ENCODE measurements at places on chromosomes 3 and 15.

- no peak for DNase-seq
Measured at GRCh38 chr15:47786371-47786770, 69.1 kb downstream of the SEMA6D start.

- DNase-seq = no peak
Measured at GRCh38 chr3:108669208-108669607, 79.7 kb downstream of the DZIP3 start.

- DNase-seq = no peak
Measured at GRCh38 chr15:66842710-66843441, 140.8 kb downstream of the SMAD6 start.

DNA sequence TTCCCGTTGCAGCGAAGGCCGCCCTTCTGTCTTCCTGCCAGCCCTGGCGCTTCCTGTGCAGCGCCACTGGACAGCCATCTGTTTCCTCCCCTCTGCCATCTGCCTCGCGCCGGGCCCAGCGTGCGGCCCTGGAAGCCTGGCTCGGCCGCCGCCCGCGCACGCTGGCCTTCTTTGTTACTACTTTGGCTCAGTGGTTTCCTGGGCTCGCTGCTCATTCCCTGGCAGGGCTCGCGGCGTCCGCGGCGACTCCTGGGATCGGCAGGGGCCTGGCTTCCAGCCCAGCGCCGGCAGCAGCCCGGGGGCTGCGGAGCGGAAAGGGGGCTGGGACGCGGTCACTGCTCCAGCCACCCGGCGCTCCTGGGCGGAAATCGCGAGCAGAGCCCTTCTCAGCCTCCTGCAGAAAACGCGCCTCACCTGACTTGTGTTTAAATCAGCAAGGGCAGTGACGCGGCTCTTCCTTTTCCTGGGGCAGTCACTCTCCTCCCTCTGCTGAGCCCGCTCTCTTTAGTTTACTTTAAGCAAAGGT is 10.0 kb downstream of the CMTM7 start:
- no peak for DNase-seq

DNA sequence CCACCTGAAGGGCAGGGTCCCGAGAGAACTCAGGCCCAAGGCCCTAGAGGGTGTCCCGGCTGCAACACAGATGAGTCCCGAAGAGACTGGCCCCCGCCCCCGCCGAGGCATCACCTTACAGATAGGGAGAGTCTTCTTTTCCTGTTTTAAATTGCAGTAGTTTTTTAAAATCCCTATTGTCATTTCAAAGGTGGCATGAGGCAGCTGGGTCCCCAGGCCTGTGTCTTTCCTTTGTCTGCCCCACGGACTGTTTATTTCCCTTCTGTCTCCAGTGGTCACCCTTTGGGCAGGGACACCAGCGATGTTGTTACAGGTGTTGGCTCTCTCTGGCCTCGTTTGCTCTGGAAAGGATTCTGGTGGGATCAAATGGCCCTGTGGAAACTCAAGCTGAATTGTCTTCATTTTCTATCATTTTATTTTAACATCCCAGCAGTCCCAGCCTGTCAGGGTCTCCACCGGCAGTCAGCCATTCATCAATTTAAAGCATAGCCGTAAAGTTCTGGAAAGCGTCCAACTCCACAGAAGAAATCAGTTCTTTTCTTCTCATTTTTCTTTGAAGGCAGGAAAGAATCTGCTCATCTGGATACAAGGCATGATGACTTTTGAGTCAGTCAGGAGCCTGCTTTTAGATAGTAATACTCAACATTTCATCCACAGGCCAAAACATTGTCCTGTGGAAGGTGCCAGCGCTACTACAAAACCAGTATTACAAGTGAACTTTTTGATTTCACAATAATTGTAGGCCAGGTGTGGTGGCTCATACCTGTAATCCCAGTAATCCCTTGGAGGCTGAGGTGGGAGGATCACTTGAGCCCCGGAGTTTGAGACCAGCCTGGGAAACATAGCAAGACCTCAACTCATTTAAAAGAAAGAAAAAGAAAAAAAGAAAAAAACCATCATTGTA is 96.2 kb downstream of the HES1 start:
- DNase-seq = no peak
